ENCODE measurements at places on chromosomes 7 and 10. TPM values are rescaled to one million over a fixed set of nuclear protein-coding genes. Genes with fewer than 3 reads are reported as not detected.

Gene ADCYAP1R1
- total RNA-seq = not detected

Gene NPC1L1
- not detected for total RNA-seq

DNA sequence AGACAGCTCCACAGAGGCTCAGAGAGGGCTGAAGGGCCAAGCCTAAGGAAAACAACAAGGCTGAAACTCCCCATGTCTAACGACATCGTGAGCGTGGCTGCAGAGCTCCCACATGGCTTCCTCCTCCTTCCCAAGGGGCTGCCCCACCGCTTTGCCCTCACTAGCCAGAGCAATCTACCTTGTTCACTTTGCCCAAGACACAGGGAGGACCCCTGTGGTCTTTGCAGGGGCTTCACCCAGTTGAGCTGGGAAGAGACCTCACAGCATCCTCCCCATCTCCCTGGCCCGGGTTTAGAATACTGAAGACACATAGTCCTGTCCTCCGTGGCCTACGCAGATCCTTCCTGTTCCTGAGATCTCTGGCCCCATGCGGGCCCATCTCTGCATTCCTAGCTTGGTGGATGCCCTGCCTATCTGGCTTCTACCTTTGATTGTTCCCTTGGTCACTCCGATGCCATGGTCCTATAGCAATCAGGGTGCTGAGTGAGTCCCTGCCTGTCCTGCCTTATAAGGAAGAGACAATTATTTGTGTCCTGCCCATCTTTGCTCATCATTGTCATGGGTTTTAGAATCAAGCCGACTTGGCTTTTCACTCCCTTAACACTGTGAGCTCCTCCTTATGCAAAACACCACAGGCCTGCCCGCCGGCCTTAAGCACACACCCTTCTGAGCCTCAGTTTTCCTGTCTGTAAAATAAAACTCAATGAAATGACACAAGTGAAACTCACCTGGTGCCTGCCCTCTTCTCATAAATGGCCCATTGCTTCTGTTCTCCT lies 73.2 kb downstream of the PARP12 start:
- no peak for DNase-seq

Gene LRRC61
- total RNA-seq = 1.8 TPM

- DNase-seq = no peak
Measured at GRCh38 chr7:78377532-78377931, 579.0 kb downstream of the PHTF2 start.

Gene TMEM176A
- not detected for total RNA-seq

Gene HIPK2
- total RNA-seq = 13.3 TPM

Gene ENKUR
- total RNA-seq = not detected

- peak; percentile 54 for DNase-seq
Measured at GRCh38 chr7:112866424-112866823, 76.2 kb upstream of the TMEM168 start.

GRCh38 chr10:47037654-47038425 lies 126.6 kb downstream of the PTPN20 start:
- DNase-seq = no peak

Gene CYP2W1
- total RNA-seq = not detected
